Stimulated activated CD8-positive, alpha-beta memory T cell treated with anti-CD3 and anti-CD28 coated beads, Interleukin-7, amount 100 ng/mL, for 1 hour (primary cell): ENCODE measurements at places on chromosomes 1 and 21.

GRCh38 chr1:203200916-203201315 lies 14.4 kb upstream of the CHI3L1 start:
- no peak for DNase-seq

- no peak for DNase-seq
These were observed 383.3 kb upstream of the PROX1 start for GRCh38 chr1:213604477-213604876.

DNA sequence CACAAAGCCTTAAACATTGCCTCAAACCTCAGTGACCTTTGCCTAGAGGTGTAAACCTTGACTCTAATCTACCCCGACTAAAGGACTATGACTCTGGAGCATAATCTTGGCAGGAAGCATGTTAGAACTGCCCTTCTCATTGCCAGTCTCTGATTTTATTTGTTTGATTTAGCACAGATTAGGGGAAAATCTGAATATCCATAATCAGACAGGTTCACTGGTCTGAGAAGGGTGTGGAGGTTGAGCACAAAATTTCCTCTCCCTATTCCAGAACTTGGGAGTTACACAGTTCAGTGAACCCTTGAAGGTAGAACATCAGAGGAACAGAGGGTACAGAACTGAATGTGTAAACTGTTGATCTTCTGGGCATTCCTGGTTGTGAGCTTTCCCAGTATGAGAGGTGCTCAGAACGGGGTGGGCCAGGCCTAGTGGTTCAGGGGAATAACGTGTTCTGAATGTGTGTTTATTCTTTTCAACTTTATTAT lies 8.3 kb upstream of the PSMB4 start:
- no peak for DNase-seq

GRCh38 chr1:17653276-17653675 lies 101.9 kb upstream of the ACTL8 start:
- no peak for DNase-seq

DNA sequence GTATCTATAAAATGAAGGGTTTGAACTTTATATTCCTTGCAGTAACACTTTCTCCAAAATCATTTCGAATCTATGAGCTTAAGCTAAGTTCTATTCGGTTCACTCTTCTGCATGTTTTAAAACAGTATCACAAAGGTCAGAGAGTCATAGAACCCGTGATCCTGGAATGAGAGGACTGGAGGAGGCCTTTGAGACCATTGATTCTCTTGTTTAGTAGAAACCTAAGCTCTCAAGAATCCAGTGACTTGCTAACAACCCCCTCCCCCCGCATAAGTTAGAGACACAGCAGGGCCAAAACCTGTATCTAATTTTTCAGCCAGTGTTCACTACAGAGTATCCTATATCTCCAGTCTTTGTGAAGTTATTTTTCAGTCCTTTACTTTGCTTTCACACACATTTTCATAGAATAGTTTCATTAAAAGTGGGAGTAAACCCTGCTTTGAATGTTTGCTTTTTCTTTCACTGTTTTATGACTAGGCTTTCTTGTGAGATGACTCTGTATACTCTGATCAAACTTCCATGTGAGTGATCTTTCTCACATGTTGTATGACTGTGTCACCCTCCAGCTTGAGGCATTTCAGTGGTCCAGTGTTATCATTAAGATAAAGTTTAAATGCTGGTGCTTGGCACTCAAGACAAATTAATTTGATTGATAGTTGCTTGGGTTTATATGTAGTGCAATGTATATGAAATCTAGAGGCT lies 275.4 kb upstream of the SGIP1 start:
- DNase-seq = no peak

DNA sequence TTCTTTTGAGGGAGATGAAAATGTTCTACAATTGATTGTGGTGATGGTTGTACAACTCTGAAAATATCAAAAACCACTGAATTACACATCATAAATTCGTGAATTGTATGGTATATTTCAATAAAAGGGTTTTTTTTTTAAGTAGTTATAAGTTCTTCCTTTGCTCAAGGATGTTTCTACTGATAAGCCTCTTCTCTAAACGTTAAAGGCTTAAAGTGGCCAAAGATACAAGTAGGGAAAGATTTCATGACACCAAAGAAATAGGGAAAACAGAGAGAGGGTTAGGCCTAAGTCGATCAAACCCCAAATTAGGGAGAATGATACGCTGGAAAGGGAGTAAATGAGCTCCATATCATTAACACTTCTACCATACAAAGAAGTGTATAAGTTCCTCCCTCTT lies 4.1 kb downstream of the KDM5B start:
- DNase-seq = no peak

GRCh38 chr1:210400043-210400840 lies 71.5 kb downstream of the HHAT start:
- DNase-seq = peak; percentile 10

DNA sequence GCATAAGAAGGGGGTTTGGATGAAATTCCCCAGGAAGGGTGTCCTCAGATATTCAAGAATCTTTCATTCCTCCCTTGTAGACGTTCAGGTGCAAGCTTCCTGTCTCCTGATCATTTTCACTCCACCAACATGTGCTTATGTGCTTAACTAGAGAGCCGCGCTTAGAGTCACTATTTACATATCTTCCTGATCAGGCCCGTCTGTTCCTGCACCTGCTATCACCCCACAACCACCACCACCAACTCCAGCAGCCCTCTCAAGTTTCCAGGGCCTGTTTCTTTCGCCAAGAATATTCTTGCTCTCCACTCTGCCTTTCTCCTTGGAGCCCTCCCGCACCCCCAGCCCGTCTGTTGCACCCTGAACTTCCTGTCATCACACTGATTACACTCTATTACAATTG lies 113.4 kb downstream of the SPSB1 start:
- no peak for DNase-seq

DNA sequence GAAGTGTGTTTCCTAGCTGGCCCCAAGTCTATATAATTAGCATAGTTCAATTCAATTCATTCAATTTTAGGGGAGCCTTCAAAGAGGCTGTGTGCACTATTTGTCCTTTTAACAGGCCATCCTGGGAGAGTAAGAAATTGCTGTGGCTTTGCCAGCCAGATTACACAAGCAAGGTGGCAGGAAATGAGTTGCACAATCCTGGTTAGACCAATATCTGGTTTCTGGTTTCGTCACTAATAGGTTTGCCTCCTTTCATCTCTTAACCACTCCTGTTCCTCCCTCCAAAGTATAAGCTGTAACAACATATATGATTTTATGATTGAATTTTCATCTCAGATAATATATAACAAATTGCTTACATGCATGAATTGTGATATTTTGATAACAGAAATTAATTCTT lies 84.1 kb upstream of the NEGR1 start:
- DNase-seq = no peak

- no peak for DNase-seq
These were observed 1.3 kb downstream of the ARL8A start for GRCh38 chr1:202143011-202143767.

DNA sequence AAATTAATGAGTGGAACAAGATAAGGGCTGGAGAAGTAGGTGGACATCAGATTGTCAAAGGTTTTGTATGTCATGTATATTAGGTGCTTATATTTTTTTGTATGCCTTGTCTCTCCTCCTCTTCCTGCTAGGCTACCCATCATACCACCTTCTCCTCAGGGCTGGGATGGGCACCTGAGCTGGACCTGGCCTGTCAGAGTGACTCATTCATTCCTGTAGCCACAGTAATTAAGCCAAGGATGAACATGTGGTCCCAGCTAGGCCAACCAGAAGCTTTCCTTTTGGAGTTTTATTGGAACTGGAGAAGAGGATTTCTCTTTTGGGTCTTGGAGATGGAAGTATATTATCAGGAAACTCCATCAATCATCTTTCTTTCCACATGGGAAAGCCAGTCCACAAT lies 21.2 kb downstream of the PTGS2 start:
- DNase-seq = no peak

DNA sequence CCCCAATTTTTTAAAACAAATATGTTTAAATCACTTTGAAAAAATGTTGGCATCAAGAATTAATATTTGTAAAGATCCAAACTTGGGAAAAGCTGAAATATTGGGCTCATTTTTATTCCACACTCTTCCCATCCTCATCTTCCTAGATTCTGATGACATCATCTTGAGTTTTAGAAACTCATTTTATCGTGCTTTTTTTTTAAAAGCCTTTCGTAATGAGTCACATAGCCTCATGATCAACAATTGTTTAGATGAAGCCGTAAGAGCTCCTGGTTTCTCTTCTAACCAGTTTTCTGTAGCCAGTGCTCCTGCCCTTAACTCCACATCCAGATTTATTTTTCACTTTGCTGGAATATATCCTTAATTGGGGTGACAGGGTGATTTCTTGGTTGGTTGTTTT lies 78.6 kb downstream of the POFUT2 start:
- DNase-seq = no peak

- no peak for DNase-seq
These were observed 148.7 kb upstream of the DNAH14 start for GRCh38 chr1:224780736-224781135.

DNA sequence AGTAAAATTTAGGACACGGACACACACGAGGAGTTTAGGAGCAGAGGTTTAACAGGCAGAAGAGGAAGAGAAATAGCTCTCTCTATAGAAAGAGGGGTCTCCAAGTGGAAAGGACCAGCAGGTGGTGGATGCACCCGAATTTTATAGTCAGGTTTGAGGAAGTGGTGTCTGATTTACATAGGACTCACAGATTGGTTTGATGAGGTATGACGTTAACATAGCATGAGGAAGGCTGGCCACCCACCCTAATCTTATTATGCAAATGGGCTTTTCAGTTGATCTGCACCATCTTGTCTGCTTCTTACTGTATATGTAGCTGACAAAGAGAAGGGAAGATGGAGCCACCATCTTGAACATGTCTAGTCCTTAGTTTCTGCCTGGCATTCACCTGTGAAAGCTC lies 52.5 kb upstream of the RGS2 start:
- DNase-seq = no peak
